ENCODE measurements at places on chromosomes 7 and 10.
A peak's percentile ranks its signal among the peaks of the same experiment; 100 is the strongest.

GRCh38 chr10:86058964-86059363, 307.6 kb downstream of the GRID1 start:
- DNase-seq: no peak

GRCh38 chr7:149714081-149714909, 59.1 kb downstream of the ZNF467 start:
- no peak for DNase-seq

- DNase-seq: no peak
These were observed 167.3 kb upstream of the KLF14 start for GRCh38 chr7:130901209-130901783.

DNA sequence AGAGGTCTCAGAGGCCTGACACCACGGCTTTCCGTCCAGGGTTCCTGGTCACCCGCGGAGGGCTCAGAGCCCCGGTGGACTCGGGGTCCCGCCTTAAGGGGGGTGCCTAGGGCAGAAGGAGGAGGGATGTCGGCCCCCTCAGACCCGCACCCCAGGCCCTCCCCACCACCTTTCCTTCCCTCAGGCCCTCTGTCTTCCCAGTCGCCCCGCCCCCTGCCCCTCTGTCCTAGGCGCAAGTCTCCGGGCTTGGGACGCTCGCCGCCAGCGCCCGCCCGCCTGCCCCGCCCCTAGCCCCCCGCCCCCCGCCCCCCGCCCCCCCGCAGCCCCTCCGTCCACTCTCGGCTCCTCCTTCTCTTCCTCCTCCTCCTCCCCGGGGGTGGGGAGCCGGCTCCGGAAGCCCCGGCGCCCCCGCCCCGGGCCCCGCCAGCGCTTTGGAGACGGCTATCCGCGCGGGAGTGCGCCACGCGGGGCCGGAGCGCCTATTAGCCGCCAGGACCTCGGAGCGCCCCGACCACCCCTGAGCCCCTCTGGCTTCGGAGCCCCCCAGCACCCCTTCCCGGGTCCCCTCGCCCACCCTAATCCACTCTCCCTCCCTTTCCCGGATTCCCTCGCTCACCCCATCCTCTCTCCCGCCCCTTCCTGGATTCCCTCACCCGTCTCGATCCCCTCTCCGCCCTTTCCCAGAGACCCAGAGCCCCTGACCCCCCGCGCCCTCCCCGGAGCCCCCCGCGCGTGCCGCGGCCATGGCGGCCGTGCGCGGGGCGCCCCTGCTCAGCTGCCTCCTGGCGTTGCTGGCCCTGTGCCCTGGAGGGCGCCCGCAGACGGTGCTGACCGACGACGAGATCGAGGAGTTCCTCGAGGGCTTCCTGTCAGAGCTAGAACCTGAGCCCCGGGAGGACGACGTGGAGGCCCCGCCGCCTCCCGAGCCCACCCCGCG, at the start of gene AEBP1:
AEBP1 (plus strand) TSS at position 423 of the 937 bp plus-strand sequence; CDS start at position 744, 321 bp downstream.
- no peak for DNase-seq

DNA sequence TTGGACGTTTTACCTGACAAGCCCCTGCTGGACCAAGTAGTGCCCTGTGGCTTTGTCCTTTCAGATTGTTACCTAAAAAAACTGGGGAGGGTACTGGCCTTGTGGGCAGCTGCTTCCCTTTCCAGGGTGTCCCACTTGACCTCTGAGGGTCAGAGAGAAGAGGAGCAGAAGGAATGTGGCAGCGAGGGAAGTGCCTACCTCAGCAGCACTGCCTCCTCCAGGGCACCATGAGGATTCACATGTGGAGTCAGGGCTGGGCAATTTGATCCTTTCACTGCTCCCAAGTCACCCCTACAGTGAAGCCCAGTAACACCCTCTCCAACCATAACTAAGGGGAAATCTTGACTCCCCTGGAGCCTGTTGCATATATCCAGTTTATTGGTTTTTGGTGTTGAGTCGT, 64.6 kb downstream of the ITGB1 start:
- DNase-seq: no peak

GRCh38 chr7:39035903-39036302, 58.2 kb downstream of the POU6F2 start:
- DNase-seq: no peak

- DNase-seq: no peak
These were observed 17.6 kb downstream of the LRRN3 start for GRCh38 chr7:111108496-111108895.

- peak; percentile 72 for DNase-seq
These were observed 11.8 kb downstream of the NT5C2 start for GRCh38 chr10:103181244-103181643.
